ENCODE measurements at places on chromosomes 7 and 10.

DNA sequence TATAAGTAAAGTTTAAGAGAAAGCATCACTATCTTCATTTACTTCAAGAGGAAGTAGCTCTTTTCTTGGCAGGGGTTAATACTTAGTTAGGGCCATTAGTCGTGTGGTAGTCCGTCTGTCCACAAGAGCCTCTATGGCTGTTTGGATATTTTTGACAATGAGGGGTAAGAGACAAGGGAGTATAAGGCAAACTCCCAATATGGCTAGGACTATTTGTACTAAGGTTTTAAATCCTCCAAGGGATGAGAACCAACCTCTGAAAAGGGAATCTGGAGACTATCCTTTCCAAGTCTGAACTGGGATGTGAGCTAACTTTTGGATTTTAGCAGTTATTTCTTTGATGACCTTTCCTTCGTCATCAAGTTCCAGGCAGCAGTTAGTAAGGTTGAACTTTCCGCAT is at the start of gene ZNF117:
ZNF117 (minus strand) TSS at position 101 of the 400 bp plus-strand sequence.
- DNase-seq: no peak

DNA sequence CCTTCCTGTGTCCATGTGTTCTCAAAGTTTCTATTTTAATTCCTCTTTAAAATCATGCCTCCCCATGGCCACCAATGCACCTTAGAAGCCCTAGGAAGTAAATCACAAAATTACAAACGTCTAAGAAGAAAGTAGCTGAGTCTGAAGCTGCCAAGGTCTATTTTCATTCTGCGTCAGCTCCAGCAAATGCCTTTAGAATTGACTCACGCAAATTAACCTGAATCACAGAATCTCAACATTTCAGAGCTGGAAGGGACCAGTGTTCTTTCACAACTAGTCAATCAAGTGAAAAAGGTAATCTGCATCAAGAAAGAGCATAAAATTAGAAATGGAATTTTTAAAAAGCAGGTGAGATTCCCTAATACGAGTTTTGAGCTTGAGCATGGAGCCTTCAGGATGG is 1017.6 kb downstream of the SORCS3 start:
- DNase-seq: no peak

DNA sequence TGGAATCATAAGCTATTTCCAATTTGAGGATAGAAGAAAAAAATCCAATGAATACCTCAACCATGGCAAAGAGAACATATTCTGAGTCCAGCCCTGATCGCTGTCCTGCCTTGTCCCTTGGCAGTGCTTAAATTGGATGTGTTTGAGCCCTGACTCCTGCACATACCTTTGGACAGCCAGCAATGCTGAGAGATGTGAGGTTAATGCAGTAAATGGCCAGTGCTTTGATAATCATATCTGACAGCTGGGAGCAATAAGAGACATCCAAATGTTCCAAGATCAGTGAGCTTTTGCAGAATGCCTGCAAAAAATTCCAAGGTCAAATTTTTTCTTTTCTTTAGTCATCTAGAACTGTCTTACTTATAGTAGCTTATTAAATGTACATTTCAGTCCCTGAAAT is 80.1 kb upstream of the LRRC17 start:
- DNase-seq: no peak

DNA sequence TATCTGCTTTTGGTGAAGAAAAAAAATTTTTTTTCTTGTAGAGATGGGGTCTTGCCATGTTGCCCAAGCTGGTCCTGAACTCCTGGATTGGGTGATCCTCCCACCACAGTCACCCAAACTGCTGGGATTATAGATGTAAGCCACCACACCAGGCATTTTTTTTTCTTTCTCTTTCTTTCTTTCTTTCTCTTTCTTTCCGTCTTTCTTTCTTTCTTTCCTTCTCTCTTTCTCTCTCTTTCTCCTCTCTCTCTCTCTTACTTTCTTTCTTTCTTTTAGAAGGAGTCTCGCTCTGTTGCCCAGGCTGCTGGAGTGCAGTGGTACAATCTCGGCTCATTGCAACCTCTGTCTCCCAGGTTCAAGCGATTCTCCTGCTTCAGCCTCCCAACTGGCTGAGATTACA is 3.5 kb upstream of the UBE2D4 start:
- no peak for DNase-seq

- DNase-seq: no peak
Measured at GRCh38 chr10:47264797-47265281, 35.2 kb upstream of the GDF10 start.

DNA sequence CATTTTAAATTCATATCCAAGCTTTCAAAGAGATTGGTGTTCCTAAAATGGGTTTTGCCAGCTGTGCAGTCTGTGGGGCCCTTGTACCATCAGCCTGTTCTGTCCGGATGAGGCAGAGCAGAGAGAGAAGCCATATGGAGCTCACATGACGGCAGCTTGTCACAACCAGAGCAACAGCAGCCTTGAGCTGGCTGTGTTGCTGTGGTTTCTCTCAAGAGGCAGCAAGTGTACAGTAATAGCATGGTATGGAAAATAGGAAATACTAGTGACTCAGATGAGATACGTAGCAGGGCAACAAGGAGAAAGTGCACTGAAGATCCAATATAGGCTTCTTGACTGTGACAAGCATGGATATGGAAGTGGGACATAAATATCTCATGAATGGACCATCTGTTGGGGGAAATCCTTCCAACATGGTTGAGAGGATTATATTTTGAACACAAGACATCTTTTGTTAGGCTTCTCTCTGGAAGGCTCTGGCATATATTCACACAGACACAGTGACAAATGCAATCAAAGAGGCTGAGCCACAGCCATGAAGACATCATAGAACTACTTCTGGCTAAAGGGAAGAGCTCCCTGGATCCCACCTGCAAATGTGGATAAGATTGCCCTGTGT is 251.0 kb upstream of the TAC1 start:
- peak; percentile 1 for DNase-seq

DNA sequence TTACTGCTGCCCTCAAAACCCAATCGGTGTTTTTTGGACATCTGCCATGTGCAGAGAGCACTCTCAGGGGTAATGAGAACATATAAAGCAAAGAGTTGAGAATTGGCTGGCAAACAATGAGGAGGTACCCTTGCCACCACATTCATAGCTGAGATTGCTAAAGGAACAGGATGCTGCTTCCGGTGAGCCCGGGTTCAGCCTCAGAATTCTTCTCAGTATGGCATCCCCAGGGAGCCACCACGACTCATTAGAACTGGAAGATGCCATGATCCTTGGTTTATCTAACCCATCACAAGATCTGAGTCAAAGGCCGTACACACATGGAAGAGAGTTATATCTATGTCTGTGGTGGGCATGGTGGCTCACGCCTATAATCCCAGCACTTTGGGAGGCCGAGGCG is 174.4 kb downstream of the ARID5B start:
- DNase-seq: no peak

- no peak for DNase-seq
Measured at GRCh38 chr10:74836877-74837276, 10.5 kb downstream of the KAT6B start.

- DNase-seq: no peak
Measured at GRCh38 chr10:51000976-51001375, 73.3 kb upstream of the PRKG1 start.

DNA sequence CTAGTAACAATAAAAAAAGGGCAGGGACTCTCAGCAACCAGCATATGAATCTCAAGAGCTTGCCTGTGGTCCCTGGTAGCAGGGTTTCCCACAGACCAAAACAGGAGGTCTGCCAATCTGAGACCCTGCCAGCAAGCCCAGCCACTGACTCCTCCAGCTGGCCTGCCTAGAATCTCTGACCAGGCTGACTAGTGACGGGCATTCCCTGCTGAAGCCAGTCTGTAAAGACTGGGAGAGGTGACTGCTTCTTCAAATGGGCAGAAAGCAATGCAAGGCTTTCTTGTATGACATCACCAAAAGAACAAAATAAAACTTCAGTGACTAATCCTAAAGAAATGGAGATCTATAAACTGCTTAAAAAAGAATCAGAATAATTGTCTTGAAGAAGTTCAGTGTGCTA is 249.4 kb downstream of the TCF7L2 start:
- DNase-seq: no peak
